GF-D8 (cell line): ENCODE measurements at places on chromosomes 13 and 19.

DNA sequence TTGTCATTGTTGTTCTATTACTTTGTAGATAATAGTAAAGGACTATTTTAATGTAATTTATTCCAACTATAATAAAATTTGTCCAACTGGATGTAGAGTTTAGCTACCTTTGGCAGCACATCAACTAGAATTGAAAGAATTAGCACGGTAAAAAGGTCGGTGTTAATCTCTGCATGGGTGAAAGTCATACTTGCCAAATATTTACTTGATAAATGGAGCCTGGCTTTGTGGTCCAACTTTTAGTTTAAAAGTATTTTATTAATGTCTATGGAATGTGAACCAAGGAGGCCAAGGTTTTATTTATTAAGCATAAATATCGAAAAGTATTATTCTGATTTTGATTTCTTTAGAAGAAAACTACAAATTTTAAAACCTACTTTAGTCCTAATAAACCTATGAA lies 1389.0 kb downstream of the PCDH9 start:
- no peak for DNase-seq

DNA sequence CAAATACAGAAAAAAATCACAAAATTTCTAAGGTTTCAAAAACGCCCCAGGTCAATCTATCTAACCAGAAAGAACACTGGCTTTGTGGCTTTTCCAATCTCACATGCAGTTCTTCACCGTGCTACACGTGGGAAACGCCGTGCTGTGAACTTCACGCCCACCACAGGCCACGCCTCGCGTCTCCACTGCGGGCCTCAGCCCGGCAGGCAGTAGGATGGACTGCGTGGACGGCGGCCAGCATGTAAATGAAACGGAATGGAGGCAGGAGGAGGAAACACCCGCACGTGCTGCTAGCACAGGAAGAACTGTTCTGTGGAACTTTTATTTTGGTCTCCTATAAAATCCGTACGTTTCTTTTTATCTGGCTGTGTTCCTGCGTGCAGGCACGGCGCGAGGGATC lies 23.8 kb downstream of the ZNF787 start:
- no peak for DNase-seq

DNA sequence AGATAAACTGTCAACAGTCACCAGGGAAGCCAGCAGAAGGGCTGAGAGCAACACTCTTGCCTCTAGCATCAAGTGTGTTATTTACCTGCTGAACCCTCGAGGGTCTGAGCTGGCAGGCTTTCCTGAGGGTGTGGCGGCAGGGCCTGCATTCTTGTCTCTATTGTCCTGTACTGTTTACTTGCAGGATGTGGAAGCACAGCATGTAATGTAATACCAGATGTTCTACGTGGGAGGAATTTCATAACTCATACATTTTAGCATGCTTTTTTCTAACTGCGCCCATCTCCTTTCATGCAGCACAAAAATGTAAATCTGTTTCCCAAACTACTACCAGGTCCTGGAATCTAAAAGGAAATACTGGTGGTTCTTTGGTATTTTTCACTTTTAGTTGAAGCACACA lies 153.1 kb downstream of the RGCC start:
- DNase-seq: no peak

GRCh38 chr13:25725104-25725503 lies 326.7 kb downstream of the SHISA2 start:
- no peak for DNase-seq

- no peak for DNase-seq
Observed at GRCh38 chr19:49844138-49845095, 6.5 kb upstream of the PTOV1 start.

GRCh38 chr13:85728811-85729210 lies 70.4 kb downstream of the SLITRK6 start:
- DNase-seq: no peak

- no peak for DNase-seq
Observed at GRCh38 chr13:27533155-27533643, 82.8 kb upstream of the MTIF3 start.

- DNase-seq: no peak
Observed at GRCh38 chr13:72025836-72026235, 158.8 kb upstream of the DACH1 start.

GRCh38 chr13:46168341-46168740 lies 13.6 kb downstream of the LCP1 start:
- peak; percentile 97 for DNase-seq

- no peak for DNase-seq
Observed at GRCh38 chr13:63840551-63841421, 2425.1 kb upstream of the PCDH20 start.

GRCh38 chr19:54803410-54803809 lies at the start of gene KIR2DL4:
Gene KIR2DL4 (plus strand): TSS chr19:54803610. CDS start chr19:54803652, 42 bp downstream.
- no peak for DNase-seq

DNA sequence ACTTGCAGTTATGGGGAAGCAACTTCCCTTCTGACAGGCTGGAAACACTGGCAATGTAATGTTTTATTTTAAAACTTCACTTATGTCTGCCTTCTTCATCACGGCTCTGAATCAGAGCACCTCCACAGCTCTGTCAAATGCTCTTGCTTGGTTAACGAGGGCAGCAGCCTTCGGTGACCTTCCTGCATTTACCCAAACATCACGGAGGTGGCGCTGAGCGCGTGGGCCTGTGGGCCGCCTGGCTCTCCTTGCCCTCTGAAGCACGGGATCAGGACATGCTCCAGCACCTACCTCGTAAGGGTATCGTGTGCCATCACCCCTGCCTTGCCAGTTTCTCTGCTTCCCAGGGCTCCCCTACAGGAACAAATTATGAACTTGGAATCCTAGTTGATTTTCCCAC lies 310.0 kb downstream of the TEX29 start:
- no peak for DNase-seq

- DNase-seq: no peak
Observed at GRCh38 chr13:90430127-90430526, 917.4 kb upstream of the MIR17HG start.

GRCh38 chr19:13133241-13133870 lies 15.3 kb downstream of the NACC1 start:
- no peak for DNase-seq

DNA sequence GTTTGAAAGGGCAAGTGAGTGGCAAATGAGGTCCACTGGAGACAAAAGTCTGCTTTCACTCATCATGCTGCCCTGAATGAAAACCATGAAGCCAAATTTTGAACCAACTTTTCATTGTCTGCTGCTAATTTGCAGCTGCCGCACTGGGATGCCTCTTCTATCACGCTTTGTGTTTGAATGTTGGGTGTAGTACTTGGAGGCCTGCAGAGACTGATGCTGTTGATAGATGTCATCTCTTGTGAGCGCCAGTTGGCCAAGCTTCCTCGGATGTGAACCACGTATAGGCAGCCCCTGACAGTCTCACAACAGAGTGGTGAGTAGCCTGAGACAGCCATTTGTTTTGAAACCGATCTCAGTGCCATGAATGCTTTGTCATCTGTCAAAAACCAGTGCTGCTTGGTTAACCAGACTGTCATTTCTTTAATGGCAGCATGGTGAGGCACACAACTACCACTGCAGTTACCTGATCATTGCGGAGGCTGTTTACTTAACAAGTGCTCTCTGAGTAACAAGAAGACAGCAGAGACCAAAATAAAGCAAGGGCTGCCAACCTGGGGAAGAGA lies 31.2 kb upstream of the SLC10A2 start:
- no peak for DNase-seq

- no peak for DNase-seq
Observed at GRCh38 chr19:7915250-7916102, 846 bp downstream of the TGFBR3L start.

GRCh38 chr13:90926459-90926858 lies 421.0 kb upstream of the MIR17HG start:
- DNase-seq: no peak

DNA sequence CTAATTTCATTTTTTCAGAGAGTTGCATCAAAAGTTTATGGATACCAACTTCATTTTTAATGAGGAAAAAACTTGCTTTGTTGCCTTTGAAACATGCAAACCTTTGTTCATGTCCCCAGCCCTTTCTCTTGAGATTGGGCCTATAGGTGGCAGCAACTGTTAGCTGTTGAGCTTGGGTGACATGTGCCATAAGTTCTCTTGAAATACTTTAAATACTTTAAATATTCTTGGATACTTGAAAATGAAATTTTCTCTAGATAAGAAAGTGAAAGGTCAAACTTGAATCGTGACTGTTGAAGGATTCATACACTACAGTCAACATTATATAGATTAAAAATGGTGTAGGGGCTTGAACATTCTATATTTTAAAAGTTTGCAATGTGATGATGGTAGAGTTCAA lies 294.9 kb downstream of the NDFIP2 start:
- DNase-seq: peak; percentile 7

GRCh38 chr13:77519808-77520207 lies 15.7 kb upstream of the SCEL start:
- DNase-seq: no peak

DNA sequence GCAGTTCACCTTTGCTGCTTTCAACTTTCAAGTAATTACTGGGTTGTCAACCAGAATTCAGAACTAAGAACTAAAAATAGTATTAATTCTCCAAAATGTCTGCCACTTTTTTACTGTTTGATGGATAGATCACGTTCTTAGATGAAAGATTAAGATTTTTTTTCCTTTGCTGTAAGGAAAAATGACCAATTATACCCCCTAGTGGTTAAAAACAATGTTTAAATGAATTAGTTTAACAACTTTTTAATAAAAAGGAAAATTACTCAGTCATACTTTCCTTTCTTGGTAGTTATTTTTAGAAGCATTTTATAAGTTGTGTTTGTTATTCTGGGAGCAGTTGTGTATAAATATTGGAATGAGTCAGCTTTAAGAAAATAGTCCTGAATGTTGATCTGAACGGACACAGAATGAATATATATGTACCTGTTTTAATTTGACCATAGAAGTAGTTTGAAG lies 4.6 kb downstream of the TM9SF2 start:
- DNase-seq: no peak
